ENCODE measurements at places on chromosomes 7 and 10.

GRCh38 chr7:125059861-125060456 is 130.3 kb upstream of the POT1 start:
- DNase-seq: no peak

DNA sequence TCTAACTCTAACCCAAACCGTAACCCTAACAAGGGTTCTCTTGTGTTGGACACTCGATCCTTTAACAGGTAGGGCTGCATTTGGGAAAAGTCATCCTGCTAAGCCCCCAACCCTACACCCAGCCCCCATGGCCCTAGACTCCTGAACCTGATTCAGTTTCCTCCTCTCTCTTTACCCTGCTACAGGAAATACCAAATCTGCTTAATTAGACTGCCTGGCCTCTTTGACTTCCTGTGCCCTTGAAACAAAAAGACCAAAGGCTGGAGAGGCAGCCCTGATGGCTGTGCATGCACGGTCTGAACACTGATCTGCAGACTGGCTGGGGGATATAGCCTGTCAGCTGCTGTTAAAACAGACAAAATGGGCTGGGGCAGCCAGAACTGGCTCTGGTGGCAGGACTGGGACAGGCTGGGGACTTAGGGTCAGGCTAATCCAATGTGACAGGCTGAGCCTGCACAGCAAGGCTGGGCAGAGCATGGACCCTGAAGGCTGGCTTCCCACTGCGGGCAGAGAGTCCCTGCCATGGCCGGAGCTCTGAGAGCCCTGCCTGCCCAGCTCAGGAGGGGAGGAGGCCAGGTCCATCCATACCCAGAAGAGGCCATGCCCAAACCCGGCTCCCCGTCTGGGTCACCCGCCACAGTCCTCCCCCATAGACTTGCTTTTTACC is 51.0 kb upstream of the MSMB start:
- no peak for DNase-seq

DNA sequence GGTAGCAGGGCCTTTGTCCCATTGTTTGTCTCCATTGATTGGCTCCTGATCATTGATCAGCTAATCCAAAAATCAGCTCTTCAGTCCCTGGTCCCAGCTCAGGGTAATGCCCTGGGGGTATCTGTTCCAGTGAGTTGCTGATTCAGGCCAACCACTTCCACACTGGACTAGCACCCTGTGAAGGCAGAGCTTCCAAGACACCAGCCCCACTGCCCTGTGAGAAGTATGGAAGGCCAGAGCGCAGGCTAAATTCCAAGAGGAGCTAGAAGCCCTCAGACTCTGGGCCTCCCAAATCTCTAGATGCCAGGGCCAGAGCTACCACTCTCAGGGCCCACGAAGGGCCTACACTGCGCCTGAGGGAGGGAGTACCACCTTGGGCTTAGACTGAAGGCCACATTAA is 10.4 kb downstream of the TMEM72 start:
- no peak for DNase-seq

DNA sequence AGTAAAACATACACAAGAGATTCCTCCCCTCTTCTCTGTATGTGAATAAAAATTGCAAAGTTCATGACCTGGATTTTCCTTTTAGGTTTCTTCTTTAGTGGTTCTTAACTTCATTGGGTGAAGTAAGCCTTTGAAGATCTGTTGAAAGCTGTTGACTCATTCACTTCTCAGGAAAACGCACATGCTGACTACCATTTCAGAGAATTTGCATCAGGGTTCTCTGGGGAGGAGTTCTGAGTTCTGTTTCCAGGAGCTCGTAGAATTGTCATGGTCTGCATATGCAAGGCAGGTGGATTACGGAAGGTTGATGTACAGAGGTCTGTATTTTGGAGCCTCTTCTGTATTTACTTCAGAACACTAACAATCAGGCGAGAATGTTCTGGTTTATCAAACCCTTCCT is 962 bp upstream of the SLC26A4 start:
- no peak for DNase-seq

DNA sequence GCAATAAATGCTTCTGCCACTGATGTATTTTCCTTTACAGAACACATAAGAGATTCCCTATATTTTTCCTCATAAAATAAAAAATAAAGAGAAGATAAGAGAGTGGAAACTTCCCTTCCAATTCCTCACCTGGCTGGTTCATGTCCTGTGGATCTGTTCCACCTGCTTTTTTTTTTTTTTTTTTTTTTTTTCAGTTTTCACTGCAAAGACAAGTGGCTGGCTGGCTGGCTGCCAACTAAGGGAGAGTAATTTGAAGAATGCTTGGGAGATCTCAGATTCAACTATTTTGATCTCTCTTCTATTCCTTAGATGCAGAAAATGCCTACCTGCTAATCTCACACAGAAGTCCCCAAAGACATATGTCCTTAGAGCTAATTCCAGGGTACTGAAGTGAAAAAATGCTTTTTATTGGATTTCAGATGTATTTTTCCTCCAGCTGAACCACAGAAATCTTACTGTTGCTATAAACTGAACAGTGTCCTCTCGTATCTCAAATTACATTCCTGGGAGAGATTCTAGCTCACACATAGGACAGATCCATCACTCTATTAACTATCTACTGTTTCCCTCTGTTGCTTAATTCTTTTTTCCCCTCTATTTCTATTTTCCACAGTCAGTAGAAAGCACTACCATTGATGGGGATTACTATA is 120.8 kb downstream of the NRCAM start:
- no peak for DNase-seq

GRCh38 chr10:2955064-2955463 is 112.3 kb upstream of the PFKP start:
- no peak for DNase-seq

GRCh38 chr7:116393654-116394053 is 105.9 kb upstream of the CAV2 start:
- no peak for DNase-seq

DNA sequence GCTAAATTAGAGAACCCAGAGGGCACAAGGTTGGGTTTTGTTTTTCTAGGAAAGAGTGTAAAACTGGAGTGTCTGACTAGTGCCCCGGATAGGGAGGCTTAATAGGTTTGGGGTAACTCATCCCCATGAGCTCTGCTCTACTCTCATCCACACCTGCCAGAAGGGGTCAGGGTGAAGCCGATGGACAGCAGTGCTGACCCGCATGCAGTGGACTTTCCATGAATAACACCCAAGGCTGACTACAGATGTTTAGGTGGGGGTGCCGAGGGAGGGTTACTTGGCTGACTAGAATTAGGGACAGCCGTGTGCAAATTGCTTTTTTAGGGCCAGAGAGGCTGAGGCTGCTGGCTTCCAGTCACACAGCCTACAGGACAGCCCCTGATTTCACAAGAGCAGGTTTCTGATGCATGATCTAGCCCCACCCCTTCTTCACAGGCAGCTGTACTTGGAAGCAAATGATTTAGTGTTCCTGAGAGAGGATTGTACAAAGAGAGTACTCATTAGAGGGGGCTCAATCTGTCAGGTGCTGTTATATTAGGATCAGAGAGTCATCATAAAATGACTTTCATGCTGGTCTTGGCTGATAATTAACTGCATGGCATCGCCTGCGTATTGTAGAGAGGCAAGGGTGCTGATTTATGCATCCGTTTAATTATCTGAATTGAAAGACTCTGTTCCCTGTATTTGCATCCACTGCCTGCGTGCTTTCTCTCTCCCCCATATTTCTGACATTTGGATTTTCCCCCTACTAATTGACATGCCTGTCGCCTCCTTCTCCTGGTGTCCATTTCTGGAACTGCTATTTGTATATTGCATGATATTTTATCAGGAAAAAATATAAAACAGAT is 9.5 kb downstream of the INHBA start:
- no peak for DNase-seq

- no peak for DNase-seq
Observed at GRCh38 chr10:6199131-6199733, 3.5 kb upstream of the PFKFB3 start.

DNA sequence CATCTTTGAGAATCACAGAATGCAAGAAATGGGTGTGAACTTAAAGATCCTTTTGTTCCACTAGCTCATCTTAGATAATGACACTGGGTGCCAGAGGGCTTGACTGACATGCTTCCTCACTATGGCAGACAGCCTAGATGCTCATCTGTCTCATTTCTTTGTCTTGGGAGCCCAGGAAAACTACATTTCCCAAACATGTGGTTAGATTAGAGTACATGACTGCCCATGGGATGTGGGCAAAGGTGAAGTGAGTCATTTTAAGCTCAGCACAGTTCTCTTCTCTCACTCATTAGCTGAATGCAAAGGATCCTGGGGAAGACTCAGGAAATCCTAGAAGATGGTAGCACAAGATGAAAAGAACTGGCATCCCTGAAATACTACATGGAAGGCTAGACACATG is 32.5 kb upstream of the TBX20 start:
- no peak for DNase-seq

- no peak for DNase-seq
Observed at GRCh38 chr10:14062528-14063260, 268.0 kb downstream of the FRMD4A start.

DNA sequence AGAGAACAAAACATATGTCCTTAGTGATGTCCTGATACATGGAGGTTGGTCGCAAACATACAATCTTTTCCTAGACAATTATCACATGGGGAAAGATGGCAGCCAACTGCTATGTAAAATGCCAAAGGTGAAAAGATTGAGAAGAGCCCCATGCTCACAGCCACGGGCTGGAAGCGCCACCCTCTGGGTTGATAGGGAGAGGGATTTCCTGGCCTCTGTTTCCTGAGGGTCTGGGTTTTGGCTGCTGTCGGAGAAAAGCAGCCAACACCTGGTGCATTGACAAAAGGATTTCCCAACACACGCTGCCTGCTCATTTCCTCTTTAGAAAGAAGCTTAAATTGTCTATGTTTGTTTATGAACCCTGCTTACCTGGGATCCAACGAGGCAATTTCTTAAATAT is 43.8 kb downstream of the ITIH5 start:
- DNase-seq: no peak

DNA sequence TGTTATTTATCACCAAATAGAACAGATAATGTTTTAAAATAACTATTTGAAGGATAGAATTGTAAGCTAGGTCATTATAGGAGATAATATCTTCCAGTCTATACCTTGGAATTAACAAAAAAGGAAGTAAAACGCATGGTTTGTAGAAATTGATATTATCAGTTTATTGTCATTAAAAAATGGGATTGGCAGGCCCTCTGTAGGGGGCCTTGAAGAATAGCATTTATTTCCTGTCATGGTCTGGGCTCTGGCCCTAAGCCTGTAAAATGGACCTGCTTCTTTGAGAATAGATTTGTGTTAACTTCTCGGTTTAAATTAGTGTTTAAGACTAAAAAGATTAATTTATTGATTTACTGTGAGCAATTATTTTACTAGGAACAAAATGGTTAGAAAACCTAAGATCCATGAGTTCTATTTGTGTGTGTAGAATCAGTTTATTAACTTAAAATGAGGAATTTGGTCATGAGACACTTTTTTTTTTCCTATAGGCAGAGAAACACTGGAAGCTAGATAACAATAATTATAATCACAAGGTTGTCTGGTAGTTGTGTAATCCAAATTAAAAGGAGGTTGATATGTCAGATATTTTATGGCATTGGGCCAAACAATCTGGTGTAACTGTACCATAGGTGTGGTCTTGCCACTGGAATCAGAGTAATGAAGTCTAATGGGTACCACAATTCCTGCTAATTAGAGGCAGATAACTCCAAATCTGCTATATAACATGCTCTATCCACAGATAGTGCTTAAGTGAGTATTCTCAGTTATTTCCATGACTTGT is 197.4 kb upstream of the FOXP2 start:
- DNase-seq: no peak

- no peak for DNase-seq
Observed at GRCh38 chr10:82400841-82401240, 525.8 kb downstream of the NRG3 start.

DNA sequence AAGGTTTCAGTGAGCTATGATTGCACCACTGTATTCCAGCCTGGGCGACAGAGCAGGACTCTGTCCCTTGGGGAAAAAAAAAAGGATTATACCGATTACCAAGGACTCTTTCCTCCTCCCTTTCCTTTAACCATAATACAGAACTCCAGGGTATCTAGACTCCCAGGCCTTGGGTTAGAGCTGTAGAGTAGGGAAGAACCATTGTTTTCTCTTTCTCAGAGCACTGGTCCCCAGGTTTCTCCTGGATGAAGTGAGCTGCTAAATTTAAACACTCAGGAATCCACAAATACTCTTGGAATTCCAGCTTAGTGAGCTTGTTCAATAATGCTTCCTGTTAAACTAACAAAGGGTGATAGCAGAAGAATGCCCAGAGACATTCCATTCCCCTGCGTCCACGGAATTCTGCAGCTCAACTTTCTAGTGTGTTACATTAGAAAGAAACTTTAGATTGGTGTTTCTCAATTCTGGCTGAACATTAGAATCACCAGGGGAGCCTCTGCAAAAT is 14.6 kb upstream of the RPEL1 start:
- no peak for DNase-seq

GRCh38 chr7:105088456-105088855 is 74.5 kb downstream of the KMT2E start:
- DNase-seq: no peak

GRCh38 chr10:7401782-7402181 is 9.1 kb downstream of the SFMBT2 start:
- no peak for DNase-seq

DNA sequence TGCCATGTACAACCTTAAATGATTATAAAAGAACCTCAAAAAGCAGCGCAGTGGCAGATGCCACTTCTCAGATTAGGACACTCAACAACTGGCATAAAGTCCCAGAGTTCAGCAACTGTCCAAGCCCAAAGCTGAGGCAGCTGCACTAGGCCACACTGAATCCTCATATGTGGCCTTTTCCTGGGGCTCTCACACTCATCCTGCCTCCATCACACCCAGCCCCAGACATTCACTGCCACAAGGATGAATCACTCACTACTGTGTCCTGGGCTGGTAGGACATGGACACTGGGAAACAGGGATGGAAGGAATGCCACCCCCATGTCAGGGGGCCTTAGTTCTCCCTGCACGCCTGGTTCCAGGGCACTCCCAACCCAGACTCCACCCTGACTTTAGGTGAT is 547.7 kb downstream of the TNS3 start:
- DNase-seq: no peak

DNA sequence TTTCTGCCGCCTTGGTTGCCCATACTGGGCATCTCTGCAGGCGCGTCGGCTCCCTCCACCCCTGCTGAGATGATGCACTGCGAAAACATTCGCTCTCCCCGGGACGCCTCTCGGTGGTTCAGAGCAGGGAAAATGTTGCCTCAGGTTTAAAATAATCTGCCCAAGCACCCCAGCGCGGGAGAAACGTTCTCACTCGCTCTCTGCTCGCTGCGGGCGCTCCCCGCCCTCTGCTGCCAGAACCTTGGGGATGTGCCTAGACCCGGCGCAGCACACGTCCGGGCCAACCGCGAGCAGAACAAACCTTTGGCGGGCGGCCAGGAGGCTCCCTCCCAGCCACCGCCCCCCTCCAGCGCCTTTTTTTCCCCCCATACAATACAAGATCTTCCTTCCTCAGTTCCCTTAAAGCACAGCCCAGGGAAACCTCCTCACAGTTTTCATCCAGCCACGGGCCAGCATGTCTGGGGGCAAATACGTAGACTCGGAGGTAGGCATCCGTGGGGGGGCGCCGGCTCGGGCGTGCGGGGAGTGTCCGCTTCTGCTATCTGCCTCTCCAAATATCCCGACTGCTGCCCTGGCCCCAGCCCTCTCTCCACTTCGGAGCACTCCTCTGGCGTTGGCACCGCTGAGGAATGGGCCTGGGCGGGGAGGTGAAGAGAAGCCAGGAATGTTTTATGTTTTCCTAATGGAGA is at the start of gene CAV1:
Gene CAV1, plus strand, starts transcription at position 428 of the 689 bp plus-strand sequence. Its CDS starts 27 bp downstream, at position 455.
- DNase-seq: no peak

All from activated CD8-positive, alpha-beta memory T cell treated with anti-CD3 and anti-CD28 coated beads for 4 hours (primary cell).